AG08396 (cell line): ENCODE measurements at places on chromosomes 4 and X.

GRCh38 chrX:119181491-119181890 is 53.9 kb upstream of the KIAA1210 start:
- DNase-seq = no peak

DNA sequence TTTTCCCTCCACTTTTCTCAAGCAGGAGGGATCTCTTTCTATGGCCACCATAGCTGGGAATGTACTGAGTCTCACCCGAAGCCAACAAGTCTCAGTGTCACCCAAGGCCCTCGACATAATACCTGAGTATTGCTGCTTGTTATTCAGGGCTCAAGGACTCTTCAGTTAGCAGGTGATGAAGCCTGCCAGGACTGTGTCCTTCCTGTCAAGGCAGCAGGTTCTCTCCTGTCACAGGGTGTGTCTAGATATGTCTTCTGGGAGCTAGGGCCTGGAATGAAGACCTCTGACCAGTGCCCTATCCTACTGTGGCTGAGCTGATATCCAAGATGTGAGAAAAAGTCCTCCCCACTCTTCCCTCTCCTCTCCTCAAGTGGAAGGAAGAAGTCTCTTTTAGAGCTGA is 391.0 kb upstream of the DIPK2B start:
- DNase-seq = no peak

- no peak for DNase-seq
These were observed 18.5 kb downstream of the UVSSA start for GRCh38 chr4:1365271-1366178.

GRCh38 chr4:105352826-105353225 is 121.0 kb downstream of the PPA2 start:
- DNase-seq = no peak

GRCh38 chrX:44173219-44173618 is 170.3 kb downstream of the EFHC2 start:
- no peak for DNase-seq
